ENCODE measurements at places on chromosomes 1 and 21. TPM values are rescaled to one million over a fixed set of nuclear protein-coding genes. Genes with fewer than 3 reads are reported as not detected.

The SLC5A9 gene
- total RNA-seq, result not detected

The NT5C1A gene
- total RNA-seq, result 24.6 TPM

The SYF2 gene
- total RNA-seq, result 34.3 TPM

The NCDN gene
- total RNA-seq, result 30.6 TPM

The PGBD5 gene
- total RNA-seq, result 18.5 TPM

The TAS1R1 gene
- total RNA-seq, result not detected

The FLG2 gene
- total RNA-seq, result not detected

The NEGR1 gene
- 9.3 TPM for total RNA-seq

The PACC1 gene
- total RNA-seq, result 3.6 TPM

The IL10 gene
- 0.93 TPM for total RNA-seq

The HJV gene
- 73.3 TPM for total RNA-seq

DNA sequence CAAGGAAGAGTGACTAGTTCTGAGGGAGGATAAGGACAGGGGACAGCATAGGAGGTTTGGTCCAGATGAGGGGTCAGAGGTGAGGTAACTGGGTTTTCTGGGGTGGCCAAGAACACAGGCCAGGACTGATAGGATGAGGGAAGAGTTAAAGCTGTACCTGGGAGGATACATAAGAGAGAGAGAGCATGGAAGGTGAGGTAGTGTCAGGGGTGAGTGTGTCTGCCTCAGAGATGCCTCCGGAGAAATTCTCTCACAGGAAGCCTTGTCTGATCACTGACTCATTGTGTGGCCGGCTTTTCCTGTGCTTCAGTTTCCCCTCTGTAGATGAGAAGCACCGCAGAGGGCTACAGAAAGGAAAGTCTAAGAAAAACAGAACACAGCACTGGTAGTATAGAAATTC lies 40.2 kb downstream of the FASLG start:
- no peak for DNase-seq

- no peak for DNase-seq
These were observed 2.3 kb upstream of the VTCN1 start for GRCh38 chr1:117213046-117213445.

DNA sequence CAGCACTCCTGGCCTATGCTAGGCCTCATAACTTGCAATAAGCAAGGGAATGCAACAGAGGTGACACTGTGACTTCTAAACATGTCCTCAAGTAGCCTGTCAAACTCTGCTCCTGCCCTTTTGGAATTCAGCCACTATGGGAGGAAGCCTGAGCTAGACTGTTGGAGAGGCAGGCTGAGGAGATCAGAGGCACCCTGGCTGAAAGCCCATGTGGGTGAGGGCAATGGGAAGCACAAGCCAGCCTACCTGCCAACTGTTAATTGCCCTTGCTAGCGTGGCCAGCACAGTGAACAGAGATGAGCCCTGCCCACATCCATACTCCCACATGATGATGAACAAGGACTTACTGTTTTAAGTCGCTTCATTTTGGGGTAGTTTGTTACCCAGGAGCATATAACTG lies 17.7 kb downstream of the GNB1 start:
- no peak for DNase-seq

DNA sequence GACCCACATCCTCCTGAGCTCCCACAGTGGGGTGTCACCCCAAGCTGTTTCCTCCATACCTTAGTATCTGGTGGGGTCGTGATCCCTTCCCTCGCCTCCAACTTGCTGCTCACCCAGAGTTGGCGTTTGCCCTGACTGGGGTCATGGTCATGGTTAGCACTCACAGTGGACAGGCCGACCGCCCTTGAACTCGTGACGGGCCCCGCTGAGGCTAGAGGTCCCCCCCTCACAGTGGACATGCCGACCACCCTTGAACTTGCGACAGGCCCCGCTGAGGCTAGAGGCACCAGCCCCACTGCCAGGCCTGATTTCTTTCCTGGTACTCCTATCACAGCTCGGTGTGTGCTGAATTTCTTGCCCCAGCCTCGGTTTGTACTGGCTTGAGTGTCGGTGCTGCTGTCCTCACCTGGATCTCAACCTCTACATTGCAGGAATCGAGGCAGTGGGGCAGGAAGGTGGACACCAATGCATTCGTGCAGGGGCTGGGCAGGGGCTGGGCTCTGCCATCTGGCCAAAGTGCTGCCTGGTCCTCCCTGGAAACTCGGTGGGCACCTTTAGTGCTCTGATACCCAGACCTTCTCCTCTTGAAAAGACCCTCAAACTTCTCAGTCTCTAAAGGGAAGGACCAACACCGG lies 37.5 kb upstream of the AJAP1 start:
- no peak for DNase-seq

DNA sequence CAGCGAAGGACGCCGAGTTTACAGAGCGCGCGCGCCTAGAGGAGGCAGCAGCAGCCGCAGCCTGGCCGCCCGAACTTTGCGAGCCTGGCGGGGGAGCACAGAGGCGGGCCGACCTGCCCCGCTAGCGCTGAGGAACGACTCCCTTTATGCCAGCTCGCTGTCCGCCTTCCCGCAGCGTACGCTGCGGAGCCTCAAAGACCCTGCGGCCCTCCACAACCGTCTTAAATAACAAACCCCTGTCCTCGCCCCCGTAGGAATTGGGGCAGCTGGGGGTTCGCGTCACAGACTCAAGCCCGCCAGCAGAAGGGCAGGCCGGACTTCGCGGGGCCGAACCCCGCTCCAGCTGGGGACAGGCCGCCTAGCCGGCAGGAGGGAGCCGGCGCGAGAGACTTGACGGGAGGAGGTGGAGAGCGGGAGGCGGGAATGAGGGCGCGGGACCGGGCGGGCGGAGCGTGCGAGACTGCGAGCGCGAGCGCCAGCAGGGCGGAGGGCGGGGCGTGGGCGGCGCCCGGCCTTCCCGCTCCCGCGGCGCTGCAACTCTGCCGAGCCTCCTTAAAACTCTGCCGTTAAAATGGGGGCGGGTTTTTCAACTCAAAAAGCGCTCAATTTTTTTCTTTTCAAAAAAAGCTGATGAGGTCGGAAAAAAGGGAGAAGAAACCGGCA lies 1.8 kb upstream of the CDKN2C start:
- DNase-seq, result peak; percentile 85

DNA sequence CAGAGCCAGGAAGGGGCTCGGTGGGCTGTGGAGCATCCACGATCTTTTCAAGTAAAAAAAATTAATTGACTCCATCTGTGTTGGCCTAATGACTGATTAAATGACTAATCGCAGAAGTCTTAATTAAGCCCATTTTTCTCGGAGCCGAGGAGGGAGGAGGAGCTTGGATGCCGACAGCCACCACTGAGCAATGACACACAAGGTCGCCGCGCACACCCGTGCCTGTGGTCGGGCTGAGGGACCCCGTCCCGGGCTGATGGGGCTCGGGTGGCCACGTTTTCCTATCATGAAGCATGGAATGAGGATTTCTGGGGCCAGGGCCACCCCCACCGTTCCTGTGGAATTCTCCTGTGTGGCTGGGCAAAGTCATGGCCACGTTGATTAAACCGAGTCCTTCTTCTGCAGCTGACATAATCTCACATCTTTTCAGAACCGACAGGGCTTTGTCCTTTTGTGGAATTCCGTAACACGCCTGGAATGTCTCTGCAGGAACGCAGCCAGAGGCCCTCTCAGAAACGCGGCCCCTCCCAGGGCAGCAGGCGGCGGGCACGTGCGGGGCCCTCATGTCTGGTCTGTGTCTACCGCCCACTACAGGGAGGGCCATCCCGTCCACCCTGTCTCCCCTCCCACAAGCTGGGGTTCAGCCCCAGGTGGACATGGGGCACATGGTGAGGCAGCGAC lies 60.7 kb downstream of the MORN1 start:
- DNase-seq, result peak; percentile 85

GRCh38 chr1:7826363-7826762 lies 26.5 kb downstream of the UTS2 start:
- no peak for DNase-seq

GRCh38 chr1:14340002-14340785 lies 258.3 kb upstream of the KAZN start:
- DNase-seq, result no peak

DNA sequence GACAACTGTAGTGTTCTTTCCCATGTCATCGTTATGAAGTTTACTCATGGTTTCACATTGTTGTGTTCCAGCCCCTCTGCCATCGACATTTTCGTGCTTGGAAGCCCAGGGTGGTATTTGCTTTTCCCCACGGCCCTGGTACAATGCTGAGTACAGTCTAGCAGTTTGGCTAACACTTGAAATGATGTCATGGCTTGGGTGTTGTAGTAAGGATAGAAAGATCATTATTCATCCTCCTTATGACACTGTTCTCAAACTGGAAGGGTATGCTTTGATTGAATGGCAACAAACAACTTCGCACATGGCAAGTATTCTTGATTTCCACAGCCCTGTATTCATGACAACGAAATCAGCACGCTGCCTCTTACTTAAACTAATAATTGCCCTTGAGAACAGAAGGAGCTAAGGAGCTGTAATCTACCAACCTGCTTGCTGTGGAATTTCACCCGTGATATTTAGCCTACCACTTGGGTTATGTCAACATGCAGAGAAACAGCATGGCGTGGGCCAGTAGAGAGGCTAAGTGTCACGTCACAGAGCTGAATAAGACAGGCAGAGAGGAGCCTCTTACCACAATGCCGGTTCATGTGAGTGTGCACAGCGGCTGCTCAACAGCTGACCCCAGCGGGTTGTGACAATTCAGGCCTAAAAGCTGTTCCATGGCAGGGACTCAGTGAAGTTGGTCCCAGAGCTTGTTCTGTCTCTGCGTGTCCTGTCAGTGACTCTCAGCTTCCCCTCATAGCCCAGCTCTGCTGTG lies 73.9 kb downstream of the KCNJ6 start:
- DNase-seq, result no peak

DNA sequence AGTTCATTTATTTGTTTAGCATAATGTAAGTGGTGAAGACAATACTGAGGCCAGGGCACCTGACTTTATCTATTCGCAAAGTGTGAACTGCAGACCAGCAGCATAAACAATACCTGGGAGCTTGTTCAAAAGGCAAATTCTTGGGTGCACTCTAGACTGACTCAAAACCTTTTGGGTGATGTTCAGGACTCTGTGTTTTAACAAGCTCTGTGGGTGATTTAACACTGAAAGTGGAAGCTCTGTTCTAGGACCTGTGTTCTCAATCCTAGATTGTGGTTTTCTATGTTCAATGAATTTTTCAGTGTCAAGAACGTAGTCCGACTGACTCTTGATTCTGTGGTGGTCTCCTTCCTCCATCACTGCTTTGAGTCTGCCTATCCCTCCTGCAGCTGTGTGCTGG lies 71.9 kb downstream of the GPR88 start:
- DNase-seq, result no peak

- DNase-seq, result no peak
These were observed 24.3 kb upstream of the ELAVL4 start for GRCh38 chr1:50084389-50084788.

DNA sequence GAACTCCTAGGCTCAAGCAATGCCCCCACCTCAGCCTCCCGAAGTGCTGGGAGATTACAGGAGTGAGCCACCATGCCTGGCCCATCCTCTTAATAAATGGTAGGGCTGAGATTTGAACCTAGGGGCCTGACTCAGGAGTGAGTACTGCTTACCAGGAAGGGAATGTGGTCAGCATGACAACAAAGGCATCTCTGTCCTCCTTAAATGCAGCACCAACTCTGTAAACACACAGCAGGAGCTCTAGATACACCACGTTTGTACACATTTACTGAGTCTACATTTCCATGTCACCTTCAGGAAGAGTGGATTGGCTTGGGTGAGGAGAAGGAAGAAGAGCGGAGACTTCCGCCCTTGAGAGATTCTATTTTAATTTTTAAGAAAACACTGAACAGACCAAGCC lies 38.5 kb downstream of the HIVEP3 start:
- no peak for DNase-seq

- peak; percentile 2 for DNase-seq
These were observed 9.2 kb upstream of the PADI1 start for GRCh38 chr1:17195731-17196130.

DNA sequence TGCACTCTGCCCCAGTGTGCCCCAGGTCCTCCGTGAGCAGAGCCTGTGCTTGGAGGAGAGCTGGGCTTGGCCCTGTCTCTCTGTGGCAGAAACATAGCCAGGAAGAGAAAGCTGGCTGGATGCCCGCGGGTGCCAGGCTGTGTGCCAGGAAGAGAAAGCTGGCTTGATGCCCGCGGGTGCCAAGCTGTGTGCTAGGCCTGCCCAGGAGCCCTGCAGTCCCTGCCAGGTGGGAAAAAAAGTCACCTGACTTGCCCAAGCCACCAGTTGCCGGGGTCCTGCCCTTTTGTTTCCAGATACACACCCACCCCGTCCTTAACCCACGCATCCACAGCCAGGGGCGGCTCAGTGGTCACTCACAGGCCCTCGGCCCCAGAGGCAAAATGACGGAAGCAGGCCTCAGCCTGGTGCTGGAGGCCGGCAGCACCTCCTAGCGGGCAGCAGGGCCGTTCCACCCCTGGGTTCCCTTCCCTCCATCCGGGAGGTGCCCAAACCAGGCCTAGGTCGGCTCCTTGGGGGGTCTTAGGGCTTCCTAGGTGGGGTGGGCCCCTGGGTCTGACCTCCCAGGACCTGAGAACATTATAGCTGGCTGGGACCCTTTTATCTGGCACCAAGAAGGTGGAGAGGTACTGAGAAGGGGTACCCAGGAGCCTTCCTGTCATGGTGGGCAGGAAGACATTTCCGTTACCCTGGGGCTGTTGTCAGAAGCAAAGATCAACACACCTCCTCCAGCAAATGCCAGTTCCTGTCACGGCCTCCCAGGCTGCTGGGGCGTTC lies 9.1 kb downstream of the ITGB2 start:
- DNase-seq, result peak; percentile 70

GRCh38 chr21:30439975-30440374 lies at the start of gene KRTAP15-1:
TSS of gene KRTAP15-1 (plus strand) at chr21:30440275. CDS start at chr21:30440328, 53 bp downstream.
- no peak for DNase-seq

GRCh38 chr1:66505671-66506392 lies 28.1 kb upstream of the SGIP1 start:
- no peak for DNase-seq

- peak; percentile 84 for DNase-seq
These were observed 43.0 kb downstream of the PLXNA2 start for GRCh38 chr1:208201229-208201628.

GRCh38 chr1:185338719-185339622 lies 21.9 kb upstream of the IVNS1ABP start:
- DNase-seq, result no peak

GRCh38 chr1:225611537-225612223 lies 41.2 kb downstream of the ENAH start:
- DNase-seq, result no peak

- DNase-seq, result no peak
These were observed 357 bp upstream of the TXLNA start for GRCh38 chr1:32179193-32179442.
